Activated naive CD8-positive, alpha-beta T cell treated with anti-CD3 and anti-CD28 coated beads, Interleukin-2, amount 10 ng/mL, durations not matched to agents 7 days and 5 days (primary cell): ENCODE measurements at places on chromosomes 16 and 17. TPM values are rescaled to one million over a fixed set of nuclear protein-coding genes. Genes with fewer than 3 reads are reported as not detected.

DNA sequence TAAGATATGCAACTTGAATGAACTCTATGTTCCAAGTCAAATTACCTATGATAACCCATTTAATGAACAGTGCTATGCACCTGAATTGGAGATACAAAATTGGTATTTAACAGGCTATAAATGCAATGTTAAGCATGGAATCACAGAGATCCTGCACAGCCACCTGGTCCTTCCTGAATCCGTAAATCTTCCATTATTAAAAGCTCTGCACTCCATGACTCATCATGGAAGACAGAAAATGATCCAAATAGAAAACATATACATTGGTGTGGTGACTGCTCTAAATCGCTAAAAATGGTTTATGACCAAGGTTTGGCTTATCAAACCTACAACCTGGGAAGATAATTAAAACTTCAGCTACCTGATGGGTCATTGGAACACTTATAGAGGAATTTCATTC, 45.3 kb downstream of the GLG1 start:
- H3K36me3 ChIP-seq, result peaks cover 24% of the 10 kb centered on the region
- peaks cover 38% of the 10 kb centered on the region for H3K4me1 ChIP-seq
- DNase-seq, result no peak
- no peak overlapping the region for H3K27ac ChIP-seq

DNA sequence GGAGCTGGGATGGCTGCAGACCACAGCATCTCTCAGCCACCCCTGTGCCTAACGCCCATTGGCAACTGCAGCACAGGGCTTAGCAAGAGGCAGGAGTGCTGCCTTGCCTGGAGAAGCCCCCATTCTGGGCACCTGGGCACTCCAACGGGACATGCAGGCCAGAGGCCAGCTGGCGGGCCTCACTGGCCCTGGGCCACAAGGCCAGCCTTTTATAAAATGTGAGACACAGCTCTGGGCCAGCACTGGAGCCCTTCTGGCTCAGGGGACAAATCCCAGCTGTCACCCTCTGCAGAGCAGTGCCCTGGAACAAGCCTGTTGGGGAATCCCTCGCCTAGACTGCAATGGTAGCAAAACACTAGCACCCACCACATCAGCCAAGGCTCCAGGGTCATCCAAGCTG, 171.8 kb downstream of the WSCD1 start:
- DNase-seq, result no peak
- H3K4me1 ChIP-seq, result peaks cover 2% of the 10 kb centered on the region
- no peaks in the 10 kb centered on the region for H3K36me3 ChIP-seq
- H3K27me3 ChIP-seq, result peaks cover 10% of the 10 kb centered on the region
- H3K27ac ChIP-seq, result no peak overlapping the region

DNA sequence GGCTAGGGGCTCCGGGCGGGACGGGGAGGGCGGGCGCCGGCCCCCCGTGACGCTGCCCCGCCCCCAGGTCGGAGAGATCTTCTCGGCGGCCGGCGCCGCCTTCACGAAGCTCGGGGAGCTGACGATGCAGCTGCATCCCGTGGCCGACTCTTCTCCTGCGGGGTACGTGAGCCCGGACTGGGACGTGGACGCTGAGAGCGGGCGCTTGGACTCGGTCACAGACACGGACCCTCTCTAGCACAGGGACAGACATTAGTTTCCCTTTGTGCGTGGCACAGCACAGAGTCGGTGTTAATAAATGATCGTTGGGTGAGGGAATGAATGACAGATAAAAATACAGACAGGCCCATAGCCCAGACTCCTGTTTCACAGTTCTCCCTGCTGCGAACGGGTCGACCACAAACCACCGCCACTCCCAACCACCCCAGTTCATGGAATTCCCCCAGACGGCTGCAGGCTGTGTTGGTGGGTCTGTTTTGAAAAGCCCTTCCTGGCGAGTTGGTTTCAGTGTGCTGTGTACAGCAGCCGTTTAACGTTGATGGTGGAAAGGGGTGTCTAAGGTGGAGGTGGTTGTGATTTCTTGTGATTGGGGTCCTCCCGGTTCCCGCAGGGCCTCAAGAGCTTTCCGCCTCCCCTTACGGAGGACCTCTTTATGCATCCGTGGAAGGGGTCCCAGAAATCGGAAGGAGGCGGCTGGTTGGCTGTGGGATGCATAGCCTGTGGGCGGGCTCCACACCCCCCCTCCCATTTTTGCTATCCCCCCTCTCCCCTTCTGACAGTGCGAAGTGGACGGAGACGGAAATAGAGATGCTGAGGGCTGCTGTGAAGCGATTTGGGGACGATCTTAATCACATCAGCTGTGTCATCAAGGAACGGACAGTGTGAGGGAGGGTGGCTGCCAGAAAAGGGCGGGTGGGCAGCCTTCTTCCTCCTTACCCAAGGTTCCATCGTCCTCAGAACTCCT, 2.9 kb downstream of the RNASEK start:
- no peaks in the 10 kb centered on the region for H3K27me3 ChIP-seq
- DNase-seq, result peak; percentile 75
- H3K36me3 ChIP-seq, result peaks cover 12% of the 10 kb centered on the region
- H3K4me3 ChIP-seq, result peak overlapping the region; percentile 93

DNA sequence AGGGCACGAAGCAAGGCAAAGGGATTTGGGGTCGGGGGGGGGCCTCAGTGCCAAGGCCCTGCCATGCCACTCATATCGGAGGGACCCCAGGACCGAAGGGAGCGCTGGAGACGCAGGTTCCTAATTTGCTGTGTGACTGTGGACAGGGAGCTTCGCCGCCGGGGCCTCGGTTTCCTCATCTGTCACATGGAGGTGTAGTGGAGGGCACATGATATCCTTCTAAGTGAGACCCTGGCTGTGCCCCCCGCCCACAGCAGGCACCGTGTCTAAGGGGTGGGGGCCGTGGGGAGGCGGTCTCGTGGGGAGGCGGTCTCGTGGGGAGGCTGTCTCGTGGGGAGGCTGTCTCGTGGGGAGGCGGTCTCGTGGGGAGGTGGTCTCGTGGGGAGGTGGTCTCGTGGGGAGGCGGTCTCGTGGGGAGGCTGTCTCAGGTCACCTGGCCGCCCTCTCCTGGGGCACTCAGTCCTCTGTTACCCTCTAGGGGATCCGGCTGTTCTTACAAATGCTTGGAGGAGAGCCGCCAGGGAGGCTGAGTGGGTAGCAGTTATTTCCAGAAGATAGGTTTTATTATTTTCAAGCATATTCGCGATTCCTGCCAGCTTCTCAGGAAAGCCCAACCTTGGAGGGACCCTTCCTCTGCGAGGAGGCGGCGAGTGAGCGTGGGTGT, 205.0 kb downstream of the NTN1 start:
- H3K27me3 ChIP-seq, result peaks cover 3% of the 10 kb centered on the region
- DNase-seq, result no peak
- no peaks in the 10 kb centered on the region for H3K36me3 ChIP-seq
- no peak overlapping the region for H3K27ac ChIP-seq
- H3K4me3 ChIP-seq, result no peak overlapping the region
- H3K4me1 ChIP-seq, result no peaks in the 10 kb centered on the region

NDEL1 gene
- 79.0 TPM for total RNA-seq

LRRC75A gene
- 6.2 TPM for total RNA-seq

NPIPB12 gene
- 121 TPM for total RNA-seq
